ENCODE measurements at places on chromosomes 6 and 20.

DNA sequence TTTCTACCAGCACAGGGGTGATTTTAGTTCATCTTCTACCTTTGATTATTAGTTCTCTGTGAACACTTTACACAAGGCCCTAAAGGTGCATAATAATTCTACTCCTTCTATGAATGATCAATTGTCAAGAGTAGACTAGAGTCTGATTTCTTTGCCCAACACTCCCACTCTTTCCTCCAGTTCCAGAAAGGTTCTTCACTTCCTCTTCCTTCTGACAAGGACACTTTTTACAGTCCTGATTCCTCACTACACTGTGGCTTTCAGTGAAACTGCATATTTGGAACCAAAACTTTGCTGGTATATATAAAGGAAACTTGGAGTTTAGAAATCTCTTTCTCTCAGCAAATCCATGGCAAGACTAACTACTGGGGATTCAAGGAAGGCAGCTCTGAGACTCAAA lies 10.6 kb upstream of the RSPO3 start:
- DNase-seq = no peak

DNA sequence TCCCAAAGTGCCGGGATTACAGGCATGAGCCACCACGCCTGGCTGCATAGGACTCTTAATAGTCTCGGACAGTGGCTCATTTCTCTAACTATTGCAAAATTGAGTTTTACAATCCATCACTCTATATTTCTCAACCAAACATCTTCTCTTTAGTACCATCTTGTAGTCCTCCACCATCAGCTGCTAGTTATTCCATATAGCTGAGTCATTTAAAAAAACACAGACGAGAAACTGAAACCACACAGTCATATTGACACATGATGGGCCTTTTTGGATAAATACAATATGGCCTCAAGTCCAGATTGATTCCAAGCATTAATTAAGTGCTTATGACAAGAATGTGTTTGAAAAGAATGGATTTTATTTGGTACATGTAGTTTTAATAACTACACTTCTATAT lies 599.1 kb downstream of the MEI4 start:
- DNase-seq = no peak

DNA sequence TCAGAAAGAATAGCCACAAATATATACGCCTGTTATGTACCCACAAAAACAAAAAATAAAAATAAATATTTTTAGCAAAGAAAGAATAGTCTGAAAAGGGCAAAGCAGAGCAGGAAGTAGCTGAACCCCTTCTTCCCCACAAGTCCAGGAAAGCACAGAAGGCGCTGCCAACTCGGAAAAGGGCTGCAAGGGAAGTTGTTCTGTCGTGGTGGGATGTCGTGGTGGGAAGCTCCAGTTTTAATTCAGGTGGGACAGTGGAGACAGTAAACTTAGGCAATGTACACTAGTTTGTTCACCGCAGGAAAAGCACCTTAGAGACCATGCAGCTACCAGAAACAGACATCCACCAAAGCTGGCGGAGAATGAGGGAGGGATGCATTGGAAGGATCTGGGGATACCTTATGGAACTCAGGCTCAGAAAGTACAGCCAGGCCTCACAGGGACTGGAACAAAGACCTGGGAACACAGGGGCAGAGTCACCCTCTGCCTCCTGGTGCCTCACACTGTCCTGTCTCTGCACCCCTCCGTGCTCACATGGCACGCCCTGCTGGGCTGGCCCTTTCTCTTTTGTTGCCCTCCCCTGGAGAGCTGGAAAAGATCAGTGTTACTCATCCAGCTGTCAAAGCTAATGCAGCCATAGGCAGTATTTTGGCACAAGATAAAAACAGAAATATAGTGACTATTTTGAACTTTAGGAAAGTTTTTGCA lies 3.3 kb upstream of the APMAP start:
- peak; percentile 45 for DNase-seq

DNA sequence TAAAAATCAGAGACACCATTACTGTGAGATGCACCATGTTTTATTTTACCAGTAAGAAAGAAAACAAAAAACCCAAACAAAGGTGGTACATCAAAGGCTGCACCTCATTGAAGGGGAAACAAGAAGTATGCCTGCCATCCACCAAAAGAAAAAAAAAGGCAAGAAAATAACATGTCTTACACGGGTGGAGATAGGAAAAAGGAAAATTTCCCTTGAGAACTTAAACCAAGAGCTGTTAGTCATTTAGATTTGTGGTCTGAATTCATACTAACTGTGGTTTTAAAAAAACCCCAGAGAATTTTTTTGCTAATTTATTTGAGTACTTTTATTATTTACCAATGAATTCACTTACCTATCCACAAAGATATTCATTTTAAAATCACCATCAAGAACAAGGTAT lies 144.0 kb downstream of the LRRC1 start:
- no peak for DNase-seq

- no peak for DNase-seq
Measured at GRCh38 chr6:169293196-169293595, 39.5 kb upstream of the THBS2 start.

- no peak for DNase-seq
Measured at GRCh38 chr6:34143196-34143883, 2.5 kb downstream of the GRM4 start.

- DNase-seq = peak; percentile 5
Measured at GRCh38 chr6:83615025-83615999, 93.6 kb downstream of the SNAP91 start.

GRCh38 chr20:61263084-61263695 lies 11.1 kb downstream of the CDH4 start:
- DNase-seq = no peak

DNA sequence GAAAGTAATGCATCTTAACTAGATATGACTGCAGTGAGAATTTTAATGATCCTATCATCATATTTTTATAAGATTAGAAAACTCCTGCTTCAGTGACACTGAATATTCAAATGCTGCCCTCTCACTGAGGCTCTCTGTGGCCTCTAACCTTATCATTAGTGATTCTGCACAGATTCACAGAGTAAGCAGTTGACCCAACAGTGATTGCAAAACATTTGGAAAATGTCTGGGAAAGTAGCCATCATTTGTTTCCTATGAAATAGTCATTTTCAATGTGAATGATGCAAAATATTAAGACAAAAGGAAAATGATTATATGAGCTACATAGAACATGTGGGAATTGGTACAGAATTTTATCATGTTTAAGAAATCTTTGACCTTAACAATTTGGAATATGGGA lies 210.3 kb downstream of the TBX18 start:
- no peak for DNase-seq

DNA sequence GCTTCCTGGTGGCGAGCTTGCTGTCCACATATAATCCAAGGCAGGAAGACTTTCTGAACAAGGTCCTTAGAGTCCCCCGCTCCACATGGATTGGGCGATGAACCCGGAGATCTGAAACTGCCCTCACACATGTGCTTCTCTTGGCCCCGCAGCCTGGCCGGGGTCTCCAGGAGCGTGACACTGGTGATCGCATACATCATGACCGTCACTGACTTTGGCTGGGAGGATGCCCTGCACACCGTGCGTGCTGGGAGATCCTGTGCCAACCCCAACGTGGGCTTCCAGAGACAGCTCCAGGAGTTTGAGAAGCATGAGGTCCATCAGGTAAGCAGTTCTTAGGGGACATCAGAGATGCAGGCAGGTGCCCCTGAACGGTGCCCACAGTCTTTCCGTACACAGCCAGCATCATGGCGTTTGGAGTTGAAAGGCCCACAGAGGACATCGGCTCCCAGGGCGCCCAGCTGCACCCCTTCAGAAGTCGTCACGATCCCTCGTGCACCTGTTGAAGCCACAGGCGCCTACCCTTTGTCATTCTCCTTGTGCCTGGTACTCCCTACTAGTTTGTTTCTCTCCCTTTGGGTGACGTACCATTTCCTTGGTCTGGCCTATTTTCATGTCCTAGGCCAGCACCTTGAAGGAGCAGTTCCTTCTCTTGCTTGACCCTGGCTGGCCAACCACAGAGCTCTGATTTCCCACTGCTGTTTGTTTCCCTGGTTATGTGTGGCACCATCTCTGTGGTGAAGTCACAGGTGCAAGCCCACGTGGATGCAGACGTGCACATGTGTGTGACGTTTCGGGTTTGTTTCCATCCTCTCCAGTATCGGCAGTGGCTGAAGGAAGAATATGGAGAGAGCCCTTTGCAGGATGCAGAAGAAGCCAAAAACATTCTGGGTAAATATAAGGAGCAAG lies 43.3 kb upstream of the IRF4 start:
- DNase-seq = no peak

GRCh38 chr20:52965380-52965779 lies 6.8 kb upstream of the TSHZ2 start:
- no peak for DNase-seq

DNA sequence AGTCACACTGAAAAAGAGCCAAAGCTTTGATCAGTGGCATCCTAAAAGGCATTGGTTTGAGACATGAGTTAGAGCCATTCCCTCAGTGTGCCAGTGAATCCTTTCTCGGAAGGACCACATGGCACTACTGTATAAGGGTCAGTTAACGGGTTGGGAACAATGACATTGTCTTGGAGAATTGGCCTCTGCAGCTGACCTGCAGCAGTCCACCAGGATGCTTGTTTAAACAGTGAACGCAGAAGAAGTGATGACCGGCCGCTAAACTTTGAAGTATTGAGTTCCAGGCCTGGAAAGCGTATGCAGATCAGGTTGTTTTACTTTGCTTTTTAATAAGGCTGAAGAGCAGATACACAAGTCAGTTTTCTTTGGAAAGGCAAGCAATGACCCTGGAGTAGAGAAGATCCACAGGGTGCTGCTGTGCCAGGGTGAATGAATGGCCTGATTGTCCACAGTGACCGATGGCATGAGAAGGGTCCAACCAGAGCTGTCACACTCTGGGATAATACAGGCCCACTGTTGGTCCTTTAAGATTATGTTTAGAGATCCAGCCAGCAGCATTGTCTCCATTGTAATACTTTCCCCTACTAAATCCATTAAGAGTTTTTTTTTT lies 57.8 kb downstream of the GMPR start:
- DNase-seq = no peak

DNA sequence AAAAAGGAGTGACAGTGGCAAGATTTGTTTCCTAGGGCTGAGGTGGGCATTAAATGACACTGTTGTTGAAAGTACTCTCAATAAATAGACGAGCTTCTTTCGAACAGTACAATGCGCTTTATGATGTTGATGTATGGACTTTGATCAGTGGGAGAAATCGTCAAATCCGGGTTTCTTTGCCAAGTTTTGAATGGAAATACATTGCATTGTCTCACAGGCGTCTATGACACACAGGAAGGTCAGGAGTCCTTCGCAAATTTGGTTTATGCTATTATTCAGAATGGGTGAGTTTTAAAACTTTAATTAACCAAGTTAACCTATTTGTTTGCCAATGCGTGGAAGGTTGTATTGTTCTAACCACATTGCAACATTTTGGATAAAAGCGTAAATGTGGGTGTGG lies 547.3 kb upstream of the SLC35B3 start:
- DNase-seq = no peak

DNA sequence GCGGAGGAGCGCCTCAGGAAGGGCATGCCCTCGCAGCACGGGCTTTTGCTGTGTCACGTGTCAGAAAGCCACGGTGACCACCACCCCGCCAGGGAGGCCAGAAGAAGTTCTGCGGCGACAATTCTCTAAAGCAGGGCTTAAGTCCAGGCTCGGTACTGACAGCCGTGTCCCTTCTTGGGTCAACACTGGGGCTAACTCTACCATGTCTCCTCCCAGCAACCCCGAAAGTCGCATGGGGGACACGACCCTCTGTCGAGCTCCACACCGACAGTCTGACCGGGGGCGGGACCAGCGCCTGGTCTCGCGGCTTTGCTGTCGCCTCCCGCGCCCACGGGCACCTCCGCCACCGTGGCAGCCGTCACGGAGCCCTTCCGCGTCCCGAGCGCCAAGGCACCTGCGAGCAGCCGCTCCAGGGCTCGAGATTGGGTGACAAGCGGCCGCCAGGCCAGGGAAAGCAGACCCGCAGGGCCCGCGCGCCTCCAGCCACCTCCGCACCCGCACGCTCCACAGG lies 534 bp downstream of the NANP start:
- DNase-seq = peak; percentile 43

DNA sequence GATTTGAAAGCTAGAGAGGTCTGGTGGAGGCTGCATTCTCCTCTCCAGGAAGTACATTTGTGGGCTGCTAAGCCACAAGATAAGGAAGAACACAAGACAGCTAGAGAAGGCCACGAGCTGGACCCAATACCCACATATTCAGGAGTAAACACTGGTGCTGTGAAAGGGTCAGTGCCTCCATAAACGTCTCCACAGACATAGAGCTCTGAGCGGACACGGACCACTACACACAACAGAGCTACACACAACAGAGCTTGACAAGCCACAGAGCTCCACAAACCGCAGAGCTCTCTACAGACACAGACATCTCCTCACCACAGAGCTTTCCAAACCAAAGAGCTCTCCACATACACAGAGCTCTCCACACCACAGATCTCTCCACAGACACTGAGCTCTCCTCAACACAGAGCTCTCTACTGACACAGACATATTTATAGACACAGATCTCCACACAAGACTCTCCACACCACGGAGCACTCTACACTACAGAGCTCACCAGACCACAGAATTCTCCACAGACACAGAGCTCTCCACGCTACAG lies 51.9 kb downstream of the ERMARD start:
- DNase-seq = no peak

DNA sequence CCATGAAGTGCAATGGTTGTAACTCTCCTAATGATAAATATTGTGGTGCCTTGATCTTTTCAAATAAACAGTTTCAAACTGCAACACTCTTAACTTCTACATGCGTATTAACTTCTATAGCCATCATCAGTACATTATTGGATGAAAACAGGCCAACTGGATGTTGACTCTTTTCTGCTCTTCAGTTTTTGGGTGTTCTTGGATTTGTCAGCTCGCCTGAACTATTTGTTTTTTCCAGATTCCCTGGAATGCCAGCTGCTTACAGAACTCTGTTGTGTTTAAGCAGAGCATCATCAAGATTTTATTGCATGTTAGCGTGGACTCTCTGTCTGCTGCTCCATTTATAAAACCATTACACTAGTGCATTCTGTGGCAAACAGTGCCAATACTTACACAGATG lies 626.1 kb downstream of the HDGFL1 start:
- no peak for DNase-seq

- DNase-seq = no peak
Measured at GRCh38 chr6:6314596-6314995, 5.9 kb downstream of the F13A1 start.

- DNase-seq = no peak
Measured at GRCh38 chr6:21026576-21027273, 492.5 kb downstream of the CDKAL1 start.

- DNase-seq = no peak
Measured at GRCh38 chr20:50537546-50538201, 27.5 kb downstream of the PTPN1 start.

DNA sequence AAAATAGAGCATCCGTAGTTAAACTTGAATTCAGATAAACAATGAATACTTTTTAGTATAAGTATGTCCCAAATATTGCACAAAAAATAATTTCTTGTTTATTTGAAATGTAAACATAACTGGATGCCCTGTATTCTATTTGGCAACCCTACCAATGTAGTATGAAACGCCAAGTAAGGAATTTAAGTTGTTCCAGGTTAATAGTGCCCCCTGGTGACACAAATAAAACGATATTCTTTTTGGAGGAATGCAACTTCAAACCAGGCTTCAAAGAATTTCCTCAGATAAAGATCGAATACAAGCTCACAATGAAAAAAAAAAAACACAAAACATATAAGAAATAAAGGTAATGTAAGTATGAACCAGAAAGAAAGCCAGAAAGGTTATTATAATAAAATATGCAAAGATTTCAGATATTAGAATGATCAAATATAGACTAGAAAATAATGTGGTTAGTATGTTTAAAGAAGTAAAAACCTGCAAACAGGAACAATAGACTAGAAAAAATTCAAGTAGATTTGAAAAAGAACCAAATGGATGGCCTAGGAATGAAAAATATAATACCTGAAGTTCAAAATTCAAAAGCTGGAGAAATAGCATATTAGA lies 18.4 kb upstream of the AKAP7 start:
- no peak for DNase-seq

GRCh38 chr6:16064671-16065072 lies 64.2 kb upstream of the MYLIP start:
- no peak for DNase-seq

All from H54 (cell line).